Fibroblast of mammary gland (primary cell): ENCODE measurements at places on chromosomes 2 and 18.

DNA sequence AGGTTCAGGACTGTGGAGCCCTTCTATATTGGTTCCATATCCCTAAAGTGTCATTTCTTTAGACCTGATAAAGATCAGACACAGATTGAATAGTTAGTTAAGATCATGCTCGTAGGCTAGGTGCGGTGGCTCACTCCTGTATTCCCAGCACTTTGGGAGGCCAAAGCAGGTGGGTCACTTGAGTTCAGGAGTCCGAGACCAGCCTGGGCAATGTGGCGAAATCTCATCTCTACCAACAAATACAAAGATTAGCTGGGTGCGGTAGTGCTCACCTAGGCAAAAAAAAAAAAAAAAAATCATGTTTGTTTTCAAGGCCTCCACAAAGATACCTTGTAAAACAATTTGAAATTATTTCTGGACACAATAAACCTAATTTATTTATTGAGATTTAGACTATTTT, 4.6 kb upstream of the ANKAR start:
- no peak for DNase-seq

- peak; percentile 69 for DNase-seq
Measured at GRCh38 chr2:64222351-64222750, 78.1 kb upstream of the PELI1 start.

GRCh38 chr2:231612109-231612455, 19.4 kb downstream of the TEX44 start:
- DNase-seq: peak; percentile 86

DNA sequence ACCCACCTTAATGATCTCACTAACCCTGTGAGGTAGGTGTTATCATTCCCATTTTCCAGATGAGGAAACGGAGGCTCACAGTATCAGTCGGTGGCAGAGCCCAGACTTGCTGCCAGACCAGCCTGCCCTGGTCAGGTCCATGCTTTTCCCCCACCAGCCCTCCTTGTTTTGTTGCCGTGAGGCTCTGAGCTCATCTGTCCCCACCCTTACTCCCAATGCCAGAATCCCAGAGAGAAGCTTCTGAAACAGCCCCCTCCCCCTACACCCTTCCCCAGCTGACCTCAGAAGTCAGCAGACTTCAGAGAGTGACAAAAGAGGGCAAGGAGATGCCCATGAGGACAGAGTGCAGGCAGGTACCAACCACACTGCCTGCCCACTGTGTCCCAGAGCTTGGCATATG, 20.8 kb upstream of the TNS1 start:
- no peak for DNase-seq

- no peak for DNase-seq
Measured at GRCh38 chr18:23731861-23732260, 42.6 kb downstream of the LAMA3 start.

GRCh38 chr2:200039724-200040650, 84.6 kb downstream of the MAIP1 start:
- DNase-seq: peak; percentile 95
